ENCODE measurements at places on chromosomes 7 and 10.

- no peak for DNase-seq
Measured at GRCh38 chr7:152336754-152337368, 98.9 kb downstream of the KMT2C start.

GRCh38 chr7:38160003-38160571 is 18.0 kb upstream of the STARD3NL start:
- no peak for DNase-seq

GRCh38 chr7:115526278-115526677 is 504.3 kb downstream of the TFEC start:
- no peak for DNase-seq

DNA sequence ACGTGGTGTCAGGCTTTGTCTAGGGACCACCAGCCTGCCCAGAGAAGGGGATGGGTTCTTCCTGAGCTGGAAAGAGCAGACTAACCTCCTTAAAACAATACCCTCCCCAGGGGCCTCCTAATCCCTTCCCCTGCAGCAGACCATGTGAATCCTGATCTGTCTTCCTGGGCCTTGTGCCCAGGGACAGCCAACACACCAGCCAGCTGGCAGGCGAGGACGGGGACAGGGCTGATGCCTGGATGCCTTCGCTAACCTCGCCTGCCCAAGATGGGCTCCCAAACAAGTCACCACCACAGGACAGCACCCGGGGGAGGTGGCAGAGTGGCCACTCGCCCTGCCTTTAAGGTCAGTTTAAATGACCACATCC is 17.6 kb downstream of the PODXL start:
- DNase-seq: no peak

- no peak for DNase-seq
Measured at GRCh38 chr10:117362313-117362712, 12.9 kb downstream of the PDZD8 start.

GRCh38 chr10:126905776-126906703 is 812 bp downstream of the DOCK1 start:
- DNase-seq: no peak

DNA sequence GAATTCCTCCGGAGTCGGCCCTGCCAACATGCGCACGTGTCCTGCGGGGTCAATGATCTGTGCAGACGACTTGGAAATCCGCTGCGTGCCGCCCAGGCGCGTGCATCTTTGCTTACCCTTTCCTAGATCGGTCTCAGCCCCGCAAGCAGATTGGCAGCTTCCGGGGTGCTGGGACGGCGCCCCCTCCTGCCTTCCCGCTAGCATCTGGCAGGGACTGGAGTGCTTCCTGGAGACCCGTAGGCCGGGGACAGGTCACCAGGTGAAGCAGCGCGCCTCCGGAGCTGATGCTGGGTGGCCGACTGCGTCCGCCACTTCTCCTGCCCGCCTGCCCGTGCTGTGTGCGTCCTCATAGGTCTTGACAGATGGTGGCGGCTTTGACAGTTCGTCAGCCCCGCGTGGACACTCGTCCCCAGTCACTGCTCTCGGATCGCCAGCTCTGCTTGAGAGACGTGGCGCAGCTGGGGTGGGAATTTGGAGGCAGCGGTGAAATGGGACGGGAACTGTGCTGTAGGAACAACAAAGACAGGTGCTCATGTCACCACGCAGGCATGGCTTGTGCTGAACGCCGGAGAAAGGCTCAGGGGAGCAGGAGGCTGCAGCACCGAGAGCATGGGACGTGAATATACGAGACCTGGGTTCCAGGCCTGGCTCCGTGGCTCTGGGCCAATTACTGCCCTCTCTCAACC is 21.9 kb upstream of the KCNK18 start:
- DNase-seq: no peak

DNA sequence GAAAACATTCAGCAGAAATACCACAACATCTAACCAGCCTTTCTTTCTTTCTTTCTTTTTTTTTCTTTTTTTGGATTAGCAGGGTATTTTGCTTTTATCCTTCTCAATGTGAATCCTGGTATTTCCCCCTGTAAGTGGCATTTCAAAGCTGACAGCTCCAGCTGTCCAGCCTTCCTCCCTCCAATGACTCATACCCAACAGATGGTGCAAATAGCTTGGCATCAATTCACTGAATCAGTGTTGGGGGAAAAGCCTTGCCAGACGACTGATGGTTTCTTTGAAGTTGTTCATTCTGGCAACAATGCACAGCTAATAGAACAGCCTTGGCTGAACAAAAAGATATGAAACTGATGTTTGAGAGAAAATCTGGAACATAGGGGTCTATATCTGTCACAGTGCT is 316.8 kb upstream of the STEAP1 start:
- no peak for DNase-seq

GRCh38 chr7:96388166-96388565 is 66.3 kb upstream of the SLC25A13 start:
- no peak for DNase-seq

GRCh38 chr7:40859965-40860543 is 725.2 kb downstream of the SUGCT start:
- no peak for DNase-seq

- no peak for DNase-seq
Measured at GRCh38 chr7:45106-46090, 147.0 kb upstream of the FAM20C start.

DNA sequence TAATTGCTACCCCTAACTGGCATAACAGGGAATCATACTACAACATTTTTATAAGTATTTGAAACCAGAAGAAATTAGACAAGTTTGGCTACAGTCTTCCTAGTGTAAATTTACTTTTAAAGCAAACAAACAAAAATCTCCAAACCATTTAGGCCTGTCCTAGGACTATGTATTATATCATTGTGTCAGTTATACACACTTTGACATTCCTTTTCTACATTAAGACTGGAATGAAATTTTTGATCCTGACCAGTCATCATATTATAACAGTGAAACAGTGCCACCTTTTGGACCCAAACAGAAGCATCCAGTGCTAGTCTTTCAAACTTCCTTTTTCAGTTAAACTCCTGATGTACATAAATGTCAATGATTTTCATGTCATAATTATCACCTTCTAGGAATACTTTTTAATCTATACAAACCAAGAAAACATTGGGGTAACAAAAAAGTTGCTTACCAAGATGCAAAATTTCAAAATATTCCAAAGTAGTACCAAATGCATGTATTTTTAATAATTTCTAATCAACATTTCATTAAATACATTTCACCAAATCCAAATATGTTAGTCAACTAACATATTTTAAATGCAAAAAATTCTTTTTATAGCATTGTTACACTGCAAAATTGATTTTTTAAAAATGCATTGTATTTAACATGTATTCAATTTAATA is 75.7 kb downstream of the IMMP2L start:
- DNase-seq: peak; percentile 37

- no peak for DNase-seq
Measured at GRCh38 chr7:121278120-121279021, 50.4 kb upstream of the WNT16 start.

DNA sequence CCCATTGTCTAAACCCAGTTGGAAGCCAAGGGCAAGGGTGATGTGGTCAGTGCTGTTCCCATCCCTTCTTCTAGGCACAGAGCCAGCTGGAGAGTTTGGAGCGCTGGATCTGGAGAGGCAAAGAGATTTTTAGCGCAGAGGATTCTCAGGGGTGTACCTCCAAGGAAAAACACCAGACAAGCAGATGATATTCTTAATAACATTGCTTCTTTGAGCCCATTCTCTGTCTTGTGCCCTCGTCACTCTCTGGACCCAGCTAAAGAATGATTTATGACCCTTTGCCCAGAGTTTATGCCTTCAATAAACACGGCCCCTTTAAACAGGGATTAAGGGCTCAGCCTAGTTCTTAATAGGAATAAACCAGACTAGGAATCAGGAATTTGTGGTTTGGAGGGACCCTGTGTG is 4.7 kb upstream of the HIP1 start:
- DNase-seq: no peak

GRCh38 chr7:111953611-111954010 is 252.6 kb downstream of the DOCK4 start:
- no peak for DNase-seq

DNA sequence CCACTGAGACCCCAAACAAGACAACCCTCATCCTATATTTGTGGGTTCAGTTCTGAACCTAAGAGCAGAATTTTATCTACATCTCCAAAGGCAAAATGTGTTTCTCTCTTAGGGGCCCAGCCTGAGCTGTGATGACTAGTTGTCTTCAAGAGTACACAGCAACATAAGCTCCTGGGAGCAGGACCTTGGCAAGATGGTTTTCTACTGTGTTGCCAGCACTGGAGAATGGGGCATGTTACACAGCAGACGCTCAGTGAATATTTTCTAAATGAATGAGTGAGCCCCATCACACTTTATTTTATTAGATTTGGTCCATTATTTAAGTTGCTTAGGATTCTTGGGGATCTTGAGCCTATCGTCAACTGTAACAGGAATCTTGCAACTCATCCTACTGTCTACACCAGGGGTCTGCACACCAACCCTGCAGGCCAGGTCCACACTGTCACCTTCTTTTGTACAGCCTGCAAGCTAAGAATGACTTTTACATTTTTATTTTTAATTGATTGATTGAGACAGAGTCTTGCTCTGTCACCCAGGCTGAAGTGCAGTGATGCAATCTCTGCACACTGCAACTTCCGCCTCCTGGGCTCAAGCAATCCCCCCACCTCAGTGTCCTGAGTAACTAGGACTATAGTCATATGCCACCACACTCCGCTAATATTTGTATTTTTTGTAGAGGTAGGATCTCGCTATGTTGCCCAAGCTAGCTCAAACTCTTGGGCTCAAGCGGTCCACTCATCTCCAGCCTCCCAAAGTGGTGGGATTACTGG is 347.1 kb downstream of the FGFR2 start:
- no peak for DNase-seq

GRCh38 chr10:50431791-50432190 is 180.5 kb upstream of the ASAH2 start:
- peak; percentile 34 for DNase-seq

All from CD4-positive, alpha-beta T cell treated with Interleukin-4 for 1 hour (primary cell).